ENCODE measurements at places on chromosomes 11 and 22. TPM values are rescaled to one million over a fixed set of nuclear protein-coding genes. Genes with fewer than 3 reads are reported as not detected.

The RNF141 gene
- total RNA-seq, result 19.7 TPM

The CDC42BPG gene
- not detected for total RNA-seq

The TEX12 gene
- not detected for total RNA-seq

The MUC5AC gene
- under 0.01 TPM for total RNA-seq

The HBD gene
- not detected for total RNA-seq

The APOL6 gene
- total RNA-seq, result 15.8 TPM

The SYT12 gene
- not detected for total RNA-seq

The HPX gene
- 3.0 TPM for total RNA-seq

- no peaks in the 10 kb centered on the region for H3K27me3 ChIP-seq
- no peaks in the 10 kb centered on the region for H3K36me3 ChIP-seq
- H3K4me1 ChIP-seq, result peaks cover 29% of the 10 kb centered on the region
- no peak overlapping the region for H3K4me3 ChIP-seq
Observed at GRCh38 chr22:43310311-43310710, 32.9 kb downstream of the SCUBE1 start.

DNA sequence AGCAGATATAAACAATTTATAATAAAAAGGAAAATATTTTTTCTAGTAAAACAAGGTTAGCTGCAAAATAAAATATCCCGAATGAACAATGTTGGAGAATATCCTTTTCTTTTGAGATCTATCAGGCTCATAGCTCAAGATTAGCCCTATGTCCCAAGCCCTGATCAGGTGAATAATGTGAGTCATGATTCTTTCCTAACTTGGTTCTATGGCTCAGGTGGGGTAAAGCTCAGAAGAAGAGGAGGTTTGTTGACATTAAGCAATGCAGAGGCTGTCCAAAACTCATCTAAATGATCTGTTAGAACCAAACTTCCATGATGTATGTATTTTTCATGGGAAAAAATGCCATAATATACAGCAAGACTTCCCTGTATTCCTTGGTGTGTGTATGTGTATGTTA lies 86.1 kb downstream of the TRIM44 start:
- no peak overlapping the region for H3K4me3 ChIP-seq
- H3K4me1 ChIP-seq, result no peaks in the 10 kb centered on the region
- H3K27ac ChIP-seq, result no peak overlapping the region
- no peak for DNase-seq
- H3K36me3 ChIP-seq, result no peaks in the 10 kb centered on the region

DNA sequence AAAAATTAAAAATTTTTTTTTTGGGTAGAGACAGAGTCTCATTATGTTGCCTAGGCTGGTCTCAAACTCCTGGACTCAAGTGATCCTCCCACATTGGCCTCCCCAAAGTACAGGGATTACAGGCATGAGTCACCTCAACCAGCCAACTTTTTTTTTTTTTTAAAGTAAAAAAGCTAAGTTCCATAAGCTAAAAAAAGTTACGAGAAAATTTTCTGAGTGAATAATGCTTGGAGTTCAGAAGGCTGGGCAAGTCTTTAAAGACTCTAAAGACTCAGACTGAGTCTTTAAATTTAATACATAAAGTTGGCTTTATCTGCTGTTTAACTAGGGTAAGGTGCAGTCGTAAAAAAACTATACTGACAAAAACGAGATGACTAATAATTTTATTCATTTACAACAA lies 5.6 kb downstream of the DDX6 start:
- peaks cover 77% of the 10 kb centered on the region for H3K4me1 ChIP-seq
- DNase-seq, result no peak
- no peak overlapping the region for H3K4me3 ChIP-seq
- peak overlapping the region; percentile 98 for H3K27ac ChIP-seq
- H3K36me3 ChIP-seq, result peaks cover 3% of the 10 kb centered on the region

DNA sequence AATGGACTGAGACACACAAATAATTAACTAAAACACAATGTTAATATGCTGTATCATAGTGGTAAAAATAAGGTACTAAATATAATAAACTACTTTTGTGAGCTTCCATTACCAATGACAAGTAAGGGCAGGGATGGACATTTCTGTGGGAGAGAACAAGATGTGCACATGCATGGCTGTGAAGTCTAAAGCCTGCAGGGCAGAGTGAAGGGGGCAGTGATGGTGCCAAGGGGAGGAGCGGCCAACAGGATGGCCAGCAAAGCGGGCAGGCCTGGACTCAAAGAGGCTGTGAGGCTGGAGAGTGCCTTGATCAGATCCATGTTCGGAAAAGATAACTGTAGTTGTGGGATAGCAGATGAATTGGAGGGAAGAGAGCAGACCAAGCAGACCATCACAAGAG lies 12.5 kb downstream of the DESI1 start:
- no peaks in the 10 kb centered on the region for H3K27me3 ChIP-seq
- no peak overlapping the region for H3K4me3 ChIP-seq
- H3K27ac ChIP-seq, result no peak overlapping the region
- peaks cover 3% of the 10 kb centered on the region for H3K36me3 ChIP-seq
- no peak for DNase-seq
- no peaks in the 10 kb centered on the region for H3K4me1 ChIP-seq

DNA sequence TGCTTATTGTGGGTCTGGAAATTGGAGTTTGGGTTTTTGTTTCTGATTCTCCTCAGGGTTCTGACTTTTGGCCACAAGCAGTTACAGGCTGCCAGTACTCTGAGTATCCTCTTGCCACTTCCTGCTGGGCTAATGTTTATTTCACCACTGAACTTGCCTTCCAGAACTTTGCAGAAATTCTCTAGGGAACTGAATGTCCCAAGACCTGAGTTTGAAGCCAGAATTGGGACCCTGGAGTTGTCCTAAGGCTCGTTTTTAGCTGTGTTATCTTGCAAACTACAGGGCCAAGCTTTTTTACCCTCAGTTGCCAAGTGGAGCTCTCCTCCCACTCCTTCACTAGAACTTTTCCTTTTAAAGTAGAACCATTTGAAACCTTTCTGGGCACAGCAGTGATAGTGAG lies 89.9 kb downstream of the FAT3 start:
- DNase-seq, result no peak
- no peaks in the 10 kb centered on the region for H3K27me3 ChIP-seq
- H3K27ac ChIP-seq, result peak overlapping the region; percentile 32
- no peaks in the 10 kb centered on the region for H3K36me3 ChIP-seq

DNA sequence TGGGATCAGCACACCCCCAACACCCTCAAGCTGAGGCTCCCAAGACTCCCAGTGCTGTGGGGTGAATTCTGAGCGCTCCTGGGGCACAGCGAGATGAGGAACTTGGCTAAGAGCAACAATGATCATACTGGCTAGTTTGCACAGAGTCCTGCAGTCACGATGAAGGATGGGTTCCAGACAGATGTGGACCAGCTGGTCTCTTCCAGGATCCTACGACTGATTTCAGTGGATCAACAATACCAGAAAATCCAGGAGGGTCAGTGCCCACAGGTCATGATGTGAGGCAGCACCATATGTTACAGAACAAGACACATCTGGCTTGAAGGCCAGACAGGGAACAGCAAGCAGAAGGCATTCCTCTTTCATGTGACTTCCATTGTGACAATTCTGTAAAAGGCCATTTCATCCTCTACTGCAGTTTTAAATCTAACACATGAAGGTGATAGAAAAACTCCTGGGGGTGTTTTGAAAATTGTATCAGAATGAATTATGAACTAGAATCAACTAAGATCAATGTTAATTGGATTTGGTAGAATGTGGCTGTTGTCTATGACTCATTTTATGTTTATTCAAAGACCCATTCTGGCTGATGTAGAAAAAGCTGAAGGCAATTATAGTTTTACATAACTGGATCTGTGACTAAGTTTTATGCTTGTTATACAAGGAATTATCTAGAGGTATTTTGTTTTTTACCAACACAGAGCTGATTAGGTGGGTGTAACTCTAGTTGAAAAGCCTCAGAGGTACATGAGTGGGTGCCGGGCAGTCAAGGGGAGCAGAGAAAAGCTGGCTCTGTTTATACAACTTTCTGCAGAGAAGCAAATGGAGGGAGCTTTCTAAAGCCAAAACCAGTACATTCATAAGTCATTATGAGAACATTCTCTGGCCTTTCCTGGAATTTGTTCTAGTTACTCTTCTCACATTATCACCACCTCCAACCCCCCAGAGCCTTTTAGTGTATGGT lies 29.1 kb downstream of the OR52K1 start:
- H3K36me3 ChIP-seq, result no peaks in the 10 kb centered on the region
- H3K27me3 ChIP-seq, result no peaks in the 10 kb centered on the region
- no peak for DNase-seq
- H3K4me1 ChIP-seq, result no peaks in the 10 kb centered on the region
- no peak overlapping the region for H3K27ac ChIP-seq
- H3K4me3 ChIP-seq, result no peak overlapping the region

DNA sequence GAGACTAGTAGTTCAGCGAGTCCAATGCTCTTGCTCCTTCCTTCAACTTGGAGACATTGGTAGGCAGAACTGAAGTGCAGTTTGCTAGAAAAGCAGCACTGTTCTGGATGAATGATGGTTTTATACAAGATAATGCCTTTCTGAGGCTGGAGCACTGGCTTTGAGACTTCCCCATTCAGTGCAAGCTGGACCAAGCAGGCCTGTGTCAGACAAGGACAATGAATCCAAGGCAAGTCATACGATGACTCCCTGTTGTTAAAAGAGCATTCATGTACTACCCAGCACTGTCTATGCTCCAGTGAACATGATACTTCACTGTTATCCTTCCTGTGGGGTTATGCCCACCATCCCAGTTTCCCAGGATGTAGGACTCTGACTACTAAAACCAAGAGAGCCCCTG lies 242.3 kb upstream of the RAG2 start:
- H3K4me1 ChIP-seq, result no peaks in the 10 kb centered on the region
- no peaks in the 10 kb centered on the region for H3K27me3 ChIP-seq
- H3K4me3 ChIP-seq, result no peak overlapping the region
- H3K36me3 ChIP-seq, result no peaks in the 10 kb centered on the region

- H3K27ac ChIP-seq, result no peak overlapping the region
- H3K36me3 ChIP-seq, result no peaks in the 10 kb centered on the region
- no peak for DNase-seq
- no peaks in the 10 kb centered on the region for H3K4me1 ChIP-seq
Observed at GRCh38 chr11:109597336-109597735, 175.3 kb downstream of the C11orf87 start.

GRCh38 chr11:72263361-72263760 lies 19.4 kb upstream of the PHOX2A start:
- H3K4me1 ChIP-seq, result no peaks in the 10 kb centered on the region
- DNase-seq, result no peak
- H3K36me3 ChIP-seq, result no peaks in the 10 kb centered on the region
- no peak overlapping the region for H3K27ac ChIP-seq

DNA sequence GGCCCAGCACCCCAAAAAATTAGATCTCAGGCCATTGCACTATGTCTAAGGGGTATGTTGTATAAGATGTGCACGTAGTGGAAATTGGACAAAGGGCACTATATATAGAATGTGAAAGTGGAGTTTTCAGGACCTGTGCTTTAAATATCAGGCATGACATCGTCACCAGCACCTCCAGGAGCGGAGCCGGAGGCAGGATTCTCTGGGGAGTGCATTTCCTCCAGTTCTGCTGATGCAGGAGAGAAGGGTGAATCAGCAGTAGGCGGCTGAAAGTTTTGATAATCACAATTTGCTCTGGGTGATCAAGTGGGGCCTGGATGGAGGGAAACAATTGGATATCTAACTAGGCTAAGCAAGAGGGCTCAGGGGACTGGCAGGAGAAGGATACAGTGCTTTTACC lies 69.1 kb upstream of the NTM start:
- no peaks in the 10 kb centered on the region for H3K36me3 ChIP-seq
- H3K27ac ChIP-seq, result no peak overlapping the region
- H3K4me3 ChIP-seq, result no peak overlapping the region
- DNase-seq, result no peak

GRCh38 chr11:76041208-76041607 lies 165.1 kb downstream of the WNT11 start:
- H3K4me3 ChIP-seq, result no peak overlapping the region
- H3K27me3 ChIP-seq, result no peaks in the 10 kb centered on the region
- no peaks in the 10 kb centered on the region for H3K36me3 ChIP-seq
- DNase-seq, result no peak
- no peaks in the 10 kb centered on the region for H3K4me1 ChIP-seq

DNA sequence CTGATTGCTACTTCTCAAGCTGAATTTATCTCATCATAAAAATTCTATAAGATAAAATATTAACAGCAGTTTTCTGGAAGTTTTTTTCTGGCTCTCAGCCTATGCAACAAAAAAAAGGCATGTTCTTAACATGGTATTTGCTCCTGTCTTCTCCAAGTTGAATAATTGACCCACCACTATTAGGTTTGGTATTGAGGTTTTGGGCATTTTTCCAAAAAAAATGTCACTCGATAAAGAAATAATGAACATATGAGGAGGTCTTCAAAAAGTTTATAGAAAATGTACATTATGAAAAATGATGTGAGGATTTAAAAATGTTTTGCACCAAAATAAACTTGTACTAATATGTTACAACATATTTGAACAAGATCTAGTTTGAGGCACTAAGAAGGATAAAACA lies 808.6 kb upstream of the RAG2 start:
- no peak overlapping the region for H3K4me3 ChIP-seq
- H3K4me1 ChIP-seq, result no peaks in the 10 kb centered on the region
- no peaks in the 10 kb centered on the region for H3K36me3 ChIP-seq
- DNase-seq, result no peak

GRCh38 chr11:129999407-129999806 lies 3.2 kb downstream of the PRDM10 start:
- H3K27me3 ChIP-seq, result no peaks in the 10 kb centered on the region
- no peaks in the 10 kb centered on the region for H3K36me3 ChIP-seq

- H3K27ac ChIP-seq, result no peak overlapping the region
- no peaks in the 10 kb centered on the region for H3K4me1 ChIP-seq
- no peaks in the 10 kb centered on the region for H3K27me3 ChIP-seq
- H3K4me3 ChIP-seq, result no peak overlapping the region
- DNase-seq, result no peak
- H3K36me3 ChIP-seq, result no peaks in the 10 kb centered on the region
Observed at GRCh38 chr11:88620568-88621130, 283.1 kb upstream of the CTSC start.

- DNase-seq, result no peak
- no peak overlapping the region for H3K27ac ChIP-seq
- no peaks in the 10 kb centered on the region for H3K27me3 ChIP-seq
- H3K4me1 ChIP-seq, result peaks cover 53% of the 10 kb centered on the region
Observed at GRCh38 chr11:12731841-12732336, 57.7 kb downstream of the TEAD1 start.

GRCh38 chr22:31099841-31100761 lies 7.3 kb downstream of the SELENOM start:
- peak overlapping the region; percentile 100 for H3K27ac ChIP-seq
- peaks cover 64% of the 10 kb centered on the region for H3K36me3 ChIP-seq
- H3K4me3 ChIP-seq, result no peak overlapping the region
- H3K4me1 ChIP-seq, result peaks cover 95% of the 10 kb centered on the region
- no peaks in the 10 kb centered on the region for H3K27me3 ChIP-seq

- H3K36me3 ChIP-seq, result no peaks in the 10 kb centered on the region
- H3K4me1 ChIP-seq, result peaks cover 10% of the 10 kb centered on the region
- no peaks in the 10 kb centered on the region for H3K27me3 ChIP-seq
- H3K27ac ChIP-seq, result peak overlapping the region; percentile 86
Observed at GRCh38 chr22:42269432-42270175, 849 bp downstream of the TCF20 start.

Data from sigmoid colon (tissue), 7 donors.